T-helper 17 cell (primary cell): ENCODE measurements at places on chromosomes 16 and 17.

GRCh38 chr16:85963753-85964285 lies 64.9 kb downstream of the IRF8 start:
- peaks cover 10% of the 10 kb centered on the region for H3K27me3 ChIP-seq
- no peak overlapping the region for H3K27ac ChIP-seq
- no peak for DNase-seq
- H3K4me3 ChIP-seq, result no peak overlapping the region

DNA sequence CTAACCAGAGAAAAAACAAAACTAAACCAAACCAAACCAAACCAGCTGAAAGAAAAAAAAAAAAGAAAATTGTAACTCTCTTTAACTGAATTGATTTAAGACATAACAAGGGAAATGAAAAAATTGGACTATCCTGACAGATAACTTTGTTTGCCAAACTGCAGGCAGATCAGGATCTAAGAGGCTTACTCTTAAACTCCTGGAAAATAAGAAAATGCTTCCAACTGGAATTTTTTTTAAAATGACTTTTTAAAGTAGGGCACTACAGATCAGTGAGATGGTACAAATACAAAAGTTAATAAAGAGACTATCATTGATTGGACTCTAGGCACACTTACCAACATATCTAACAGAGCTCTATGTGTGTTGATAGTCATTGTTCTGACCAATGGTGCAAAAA lies 125.5 kb upstream of the KCNJ16 start:
- H3K4me1 ChIP-seq, result peaks cover 2% of the 10 kb centered on the region
- DNase-seq, result no peak
- H3K27ac ChIP-seq, result no peak overlapping the region
- H3K36me3 ChIP-seq, result no peaks in the 10 kb centered on the region

DNA sequence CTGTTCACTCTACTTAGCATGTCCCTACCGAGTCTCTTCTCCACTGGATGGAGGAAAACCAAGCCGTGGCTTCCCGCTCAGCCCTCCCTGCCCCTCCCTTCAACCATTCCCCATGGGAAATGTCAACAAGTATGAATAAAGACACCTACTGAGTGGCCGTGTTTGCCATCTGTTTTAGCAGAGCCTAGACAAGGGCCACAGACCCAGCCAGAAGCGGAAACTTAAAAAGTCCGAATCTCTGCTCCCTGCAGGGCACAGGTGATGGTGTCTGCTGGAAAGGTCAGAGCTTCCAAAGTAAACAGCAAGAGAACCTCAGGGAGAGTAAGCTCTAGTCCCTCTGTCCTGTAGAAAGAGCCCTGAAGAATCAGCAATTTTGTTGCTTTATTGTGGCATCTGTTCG lies 2.8 kb upstream of the LPCAT2 start:
- H3K36me3 ChIP-seq, result peaks cover 5% of the 10 kb centered on the region
- no peak overlapping the region for H3K4me3 ChIP-seq
- H3K27ac ChIP-seq, result no peak overlapping the region
- DNase-seq, result no peak

GRCh38 chr17:73686126-73686525 lies 41.9 kb upstream of the SDK2 start:
- H3K4me3 ChIP-seq, result no peak overlapping the region
- no peaks in the 10 kb centered on the region for H3K36me3 ChIP-seq
- peaks cover 14% of the 10 kb centered on the region for H3K27me3 ChIP-seq
- no peak overlapping the region for H3K27ac ChIP-seq
- no peaks in the 10 kb centered on the region for H3K4me1 ChIP-seq
- no peak for DNase-seq

DNA sequence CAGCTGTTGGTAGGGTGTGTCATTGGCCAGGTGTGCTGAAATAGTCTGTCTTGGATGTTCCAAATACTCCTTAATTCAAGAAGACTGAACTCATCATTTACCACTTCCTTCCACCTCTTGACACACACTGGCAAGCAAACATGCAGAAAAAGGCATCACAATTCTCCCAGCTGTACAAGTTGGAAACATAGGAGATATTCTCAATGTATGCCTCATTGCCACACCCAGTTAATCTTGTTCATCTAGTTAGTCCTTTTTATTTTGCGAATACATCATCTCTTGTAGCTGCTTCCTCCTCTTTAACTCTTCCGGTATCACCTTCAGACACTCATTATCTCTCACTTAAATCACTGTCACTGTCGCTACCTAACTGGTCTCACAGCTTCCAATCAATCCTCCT lies 75.1 kb upstream of the GOT2 start:
- no peaks in the 10 kb centered on the region for H3K4me1 ChIP-seq
- no peak overlapping the region for H3K27ac ChIP-seq
- no peaks in the 10 kb centered on the region for H3K36me3 ChIP-seq
- peaks cover 29% of the 10 kb centered on the region for H3K27me3 ChIP-seq

DNA sequence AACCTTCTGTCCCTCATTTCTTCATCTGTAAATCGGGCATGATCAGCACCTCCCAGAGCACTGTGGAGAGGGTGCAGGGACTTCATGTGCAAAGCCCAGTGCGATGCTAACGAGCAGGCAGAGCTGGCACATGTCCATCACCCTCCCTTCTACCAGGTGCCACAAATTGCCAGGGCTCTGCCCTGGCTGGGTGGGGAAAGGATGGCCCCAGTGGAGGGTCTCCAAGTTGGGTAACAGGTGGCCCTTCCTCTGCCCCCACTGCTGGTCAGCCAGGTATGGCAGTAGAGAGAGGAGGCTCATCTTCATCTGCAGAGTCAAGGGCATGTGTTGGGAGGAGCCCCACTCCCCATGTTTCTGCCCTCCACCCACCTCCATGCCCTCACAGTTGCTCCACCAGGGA lies 61.5 kb upstream of the CDH5 start:
- H3K27me3 ChIP-seq, result peaks cover 50% of the 10 kb centered on the region
- DNase-seq, result no peak
- no peak overlapping the region for H3K27ac ChIP-seq
- no peak overlapping the region for H3K4me3 ChIP-seq
- peaks cover 3% of the 10 kb centered on the region for H3K36me3 ChIP-seq

GRCh38 chr17:65587534-65588180 lies 26.2 kb upstream of the AXIN2 start:
- no peak overlapping the region for H3K27ac ChIP-seq
- H3K36me3 ChIP-seq, result peaks cover 3% of the 10 kb centered on the region
- H3K27me3 ChIP-seq, result peaks cover under 1% of the 10 kb centered on the region
- H3K4me3 ChIP-seq, result no peak overlapping the region

GRCh38 chr16:66614161-66614802 lies 9.8 kb downstream of the CMTM3 start:
- H3K27ac ChIP-seq, result no peak overlapping the region
- H3K4me3 ChIP-seq, result no peak overlapping the region
- no peaks in the 10 kb centered on the region for H3K4me1 ChIP-seq
- H3K27me3 ChIP-seq, result no peaks in the 10 kb centered on the region
- peaks cover 2% of the 10 kb centered on the region for H3K36me3 ChIP-seq

GRCh38 chr17:30558686-30559545 lies 81.7 kb downstream of the GOSR1 start:
- H3K4me3 ChIP-seq, result no peak overlapping the region
- H3K36me3 ChIP-seq, result no peaks in the 10 kb centered on the region
- H3K27ac ChIP-seq, result no peak overlapping the region
- no peaks in the 10 kb centered on the region for H3K27me3 ChIP-seq

DNA sequence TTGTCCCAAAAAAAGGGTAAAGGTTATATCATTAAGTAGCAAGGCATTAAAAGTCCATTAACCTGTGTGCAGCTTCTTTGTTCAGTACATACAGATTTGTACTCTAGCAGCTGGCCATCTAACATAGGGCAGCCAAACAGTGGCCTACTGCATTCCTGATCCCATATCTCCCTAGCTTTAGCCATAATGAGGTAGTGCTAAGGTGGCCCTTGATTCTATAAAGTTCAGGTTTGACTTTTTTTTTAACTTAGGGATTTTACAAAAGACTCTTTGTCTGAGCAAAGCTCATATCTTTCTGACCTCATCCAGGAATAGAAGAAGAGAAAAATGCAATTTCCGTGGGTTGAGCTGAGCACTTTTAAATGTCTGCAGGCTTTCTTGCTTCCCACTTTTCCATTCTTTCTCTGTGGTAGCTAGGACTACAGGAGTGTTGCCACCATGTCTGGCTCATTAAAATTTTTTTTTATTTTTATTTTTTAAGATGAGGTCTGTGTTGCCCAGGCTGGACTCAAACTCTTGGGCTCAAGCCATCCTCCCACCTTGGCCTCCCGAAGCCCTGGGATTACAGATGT lies 19.5 kb upstream of the CDC6 start:
- H3K4me1 ChIP-seq, result peaks cover 7% of the 10 kb centered on the region
- no peak overlapping the region for H3K4me3 ChIP-seq
- H3K27me3 ChIP-seq, result no peaks in the 10 kb centered on the region
- DNase-seq, result no peak
